ENCODE measurements at places on chromosomes 13 and 19.

DNA sequence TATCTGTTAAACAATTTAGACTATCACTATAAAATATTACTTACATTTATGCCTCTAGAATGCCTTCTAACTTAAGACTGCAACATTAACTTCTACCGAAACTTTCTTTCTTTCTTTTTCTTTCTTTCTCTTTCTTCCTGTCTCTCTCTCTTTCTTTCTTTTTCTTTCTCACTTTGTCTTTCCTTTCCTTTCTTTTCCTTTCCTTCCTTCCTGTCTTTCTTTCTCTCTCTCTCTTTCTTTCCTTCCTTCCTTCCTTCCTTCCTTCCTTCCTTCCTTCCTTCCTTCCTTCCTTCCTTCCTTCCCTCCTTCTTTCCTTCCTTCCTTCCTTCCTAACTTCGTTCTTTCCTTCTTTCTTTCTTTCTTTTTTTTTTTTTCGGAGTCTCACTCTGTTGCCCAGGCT, 1071.9 kb upstream of the ATXN8OS start:
- DNase-seq = no peak

DNA sequence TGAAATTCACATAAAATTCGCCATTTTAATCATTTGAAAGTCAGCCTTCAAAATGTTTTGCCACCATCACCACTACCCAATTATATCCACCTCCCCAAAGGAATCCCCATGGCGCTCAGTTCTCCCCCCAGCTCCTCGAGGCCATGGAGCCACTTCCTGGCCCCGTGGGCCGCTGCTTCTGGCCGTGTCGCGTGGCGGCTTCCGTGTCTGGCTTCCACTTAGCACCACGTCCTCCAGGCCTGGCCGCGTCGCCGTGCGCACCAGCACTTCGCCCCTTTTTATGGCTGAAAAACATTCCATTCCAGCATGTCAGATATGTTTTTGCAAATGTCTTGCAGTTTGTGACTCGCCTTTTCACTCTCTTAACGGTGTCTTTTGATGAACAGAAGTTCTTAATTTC, 46.7 kb upstream of the DCUN1D2 start:
- no peak for DNase-seq

- no peak for DNase-seq
Measured at GRCh38 chr19:20664901-20665781, 3.8 kb upstream of the ZNF626 start.

- DNase-seq = no peak
Measured at GRCh38 chr13:79481685-79482052, 714 bp downstream of the NDFIP2 start.

GRCh38 chr19:56720281-56720680, 48.7 kb upstream of the ZNF835 start:
- no peak for DNase-seq
